Bronchial epithelial cell (primary cell): ENCODE measurements at places on chromosomes 7 and 10. TPM values are rescaled to one million over a fixed set of nuclear protein-coding genes. Genes with fewer than 3 reads are reported as not detected.

GRCh38 chr10:102504179-102504975, 605 bp downstream of the SUFU start:
- peak; percentile 32 for DNase-seq

DNA sequence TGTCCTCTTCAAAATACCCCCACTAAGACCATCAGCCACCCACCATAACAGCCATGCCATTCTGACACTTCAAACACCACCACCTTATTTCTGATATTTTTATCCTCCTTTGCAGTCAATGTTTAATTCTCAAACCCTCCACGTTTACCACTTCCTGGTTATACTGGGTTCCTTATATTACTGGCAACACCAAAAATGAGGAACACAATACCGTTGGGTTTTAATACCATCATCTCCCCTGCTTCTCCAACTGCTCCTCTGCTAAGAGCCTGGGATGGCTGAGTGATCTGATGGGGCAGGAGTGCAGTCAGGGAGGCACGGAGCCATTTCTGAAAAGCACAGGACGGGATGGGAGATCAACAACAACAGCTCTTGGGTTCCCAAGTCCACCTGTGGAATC, 140.5 kb downstream of the CHCHD3 start:
- DNase-seq: no peak

DNA sequence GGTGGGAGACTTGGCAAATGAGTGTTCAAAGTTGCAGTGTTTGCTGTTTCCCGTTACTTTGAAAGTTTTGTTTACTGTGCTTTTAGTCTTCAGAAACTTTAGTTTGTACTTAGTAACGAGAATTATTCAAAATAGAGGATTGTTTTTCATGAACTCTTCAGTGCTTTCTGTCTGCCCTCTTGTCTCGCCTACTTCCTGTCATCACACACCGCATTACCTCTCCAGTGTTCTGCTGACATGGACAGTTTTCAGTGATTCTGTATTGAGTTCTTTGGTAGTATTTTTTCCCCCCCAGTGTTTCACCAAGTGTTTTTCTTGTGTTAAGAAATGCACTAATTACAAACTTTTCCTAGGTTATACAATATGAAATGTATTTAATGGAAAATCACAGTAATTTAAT, 207.0 kb downstream of the MLLT10 start:
- no peak for DNase-seq

DNA sequence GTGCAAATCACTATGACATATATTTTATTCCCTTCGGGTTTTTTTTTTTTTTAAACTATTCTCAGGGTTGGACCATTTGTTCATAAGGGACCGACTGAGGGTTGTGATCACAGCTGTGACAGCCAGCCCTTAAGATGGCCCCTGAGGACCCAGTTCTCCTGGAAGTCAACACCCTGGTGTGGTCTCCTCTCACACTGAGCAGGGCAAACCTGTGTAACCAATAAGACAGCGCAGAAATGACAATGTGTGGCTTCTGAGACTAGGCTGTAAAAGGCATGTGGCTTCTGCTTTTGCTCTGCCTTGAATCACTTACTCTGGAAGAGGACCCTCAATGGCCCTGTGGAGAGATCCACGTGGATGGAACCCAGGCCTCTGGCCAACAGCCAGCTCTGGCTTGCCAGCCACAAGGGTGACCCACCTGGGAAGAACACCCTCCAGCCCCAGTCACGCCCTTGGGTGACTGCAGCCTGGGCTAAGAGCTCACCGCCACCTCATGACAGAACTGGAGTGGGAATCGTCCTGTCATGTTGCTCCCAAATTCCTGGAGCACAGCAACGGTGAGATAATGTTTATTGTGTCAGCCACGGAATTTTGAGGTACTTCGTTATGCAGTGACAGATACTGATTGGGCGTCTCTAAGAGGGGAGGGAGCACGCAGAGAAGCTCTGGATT, 127.1 kb downstream of the CLEC2L start:
- DNase-seq: peak; percentile 64

- DNase-seq: no peak
These were observed 17.8 kb downstream of the KCNK18 start for GRCh38 chr10:117215079-117215478.

The GNAI1 gene
- total RNA-seq: 56.1 and 89.5 TPM in 2 replicates

The TRPV6 gene
- under 0.01 and 0.26 TPM in 2 replicates for total RNA-seq

The VSIR gene
- total RNA-seq: 6.8 and 7.9 TPM in 2 replicates
